Activated T-cell treated with anti-CD3 and anti-CD28 coated beads, Interleukin-2, amount 50 U/mL, for 72 hours (primary cell): ENCODE measurements at places on chromosomes 12 and 14.

- no peak for DNase-seq
These were observed 313.1 kb upstream of the GARIN6 start for GRCh38 chr12:99334285-99335056.

- DNase-seq, result no peak
These were observed 168.2 kb downstream of the ACSS3 start for GRCh38 chr12:81245907-81246570.

- no peak for DNase-seq
These were observed 1.5 kb downstream of the SLC8B1 start for GRCh38 chr12:113333418-113333750.

DNA sequence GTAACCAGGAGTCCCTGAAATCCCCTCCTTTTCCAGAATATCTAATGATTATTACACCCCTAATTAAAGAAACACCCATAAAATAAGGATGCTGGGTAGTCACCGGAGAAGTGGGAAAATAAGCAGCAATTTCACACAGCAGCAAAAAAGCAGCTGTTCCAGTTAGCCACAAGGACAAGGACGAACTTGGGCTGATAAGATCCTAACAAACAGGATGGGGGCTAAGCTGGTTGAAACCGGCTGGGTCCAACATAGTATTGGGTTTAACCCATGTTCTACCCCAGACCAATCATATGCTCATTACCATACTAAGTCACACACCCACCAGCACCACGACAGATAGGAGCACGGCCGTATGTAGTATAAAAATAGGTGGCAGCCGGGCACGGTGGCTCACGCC is 100.7 kb downstream of the RPL10L start:
- no peak for DNase-seq

DNA sequence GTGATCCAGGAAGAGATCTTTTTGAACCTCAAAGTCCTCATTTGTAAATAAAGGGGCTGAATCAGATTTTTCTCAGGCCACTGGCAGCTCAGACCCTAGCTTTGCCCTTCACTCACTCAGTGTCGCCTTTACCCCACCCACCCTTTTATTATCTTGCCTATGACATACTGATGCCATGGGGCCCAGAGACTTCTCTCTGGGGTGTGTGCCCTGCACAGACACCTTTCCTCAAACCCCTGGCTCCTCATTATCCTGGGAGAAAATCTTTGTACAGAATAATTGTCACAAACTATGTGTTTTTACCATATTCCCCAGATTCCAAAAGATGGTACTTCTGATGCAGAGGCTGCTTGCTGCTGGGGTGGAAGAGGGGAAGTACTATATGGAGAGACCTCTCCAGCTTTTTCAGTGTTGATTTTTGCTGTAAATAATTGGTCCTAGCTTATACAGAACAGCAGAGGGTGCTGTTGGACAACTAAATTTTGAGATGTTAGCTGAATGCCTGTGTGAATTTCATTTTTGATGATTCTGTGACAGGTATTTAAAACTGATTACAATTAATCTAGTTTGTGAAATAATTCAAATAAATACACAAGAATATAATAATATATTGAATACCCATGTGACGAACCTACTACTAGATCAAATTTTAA is 53.9 kb upstream of the DCD start:
- DNase-seq, result peak; percentile 26

GRCh38 chr12:9711664-9712063 is 21.2 kb downstream of the CLECL1 start:
- DNase-seq, result no peak

DNA sequence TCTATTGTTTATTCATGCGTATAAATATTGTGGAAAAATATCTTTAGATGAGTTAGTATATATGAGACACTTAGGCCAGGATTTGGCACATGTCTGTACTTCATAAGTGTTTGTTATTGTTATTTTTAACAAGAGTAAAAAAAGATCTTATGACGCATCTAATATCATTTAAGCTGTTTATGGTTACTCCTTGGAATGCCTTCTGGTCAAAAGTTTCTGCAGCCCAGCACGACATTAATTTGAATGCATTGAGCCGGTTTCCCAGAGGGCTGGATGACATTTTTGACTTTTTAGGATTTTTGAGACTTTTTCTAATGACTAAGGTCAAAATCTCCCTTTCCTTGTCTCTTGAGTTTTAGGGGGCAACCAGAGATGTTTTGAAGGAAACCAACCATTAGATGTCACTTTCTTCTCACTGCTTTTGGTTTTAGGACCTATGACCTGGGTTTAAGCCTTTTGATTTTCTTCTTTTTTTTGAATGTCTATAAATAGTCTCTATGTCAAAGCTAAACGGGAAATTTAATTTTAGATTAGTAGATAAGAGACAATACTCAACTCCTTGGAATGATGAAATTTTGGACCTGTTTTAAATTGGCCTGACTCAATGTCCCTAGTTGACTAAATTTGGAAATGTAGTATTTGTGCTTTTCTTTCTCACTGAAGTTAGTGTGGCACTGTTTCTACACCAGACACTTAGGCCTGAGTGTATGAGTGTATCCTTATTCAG is 215.5 kb downstream of the AEBP2 start:
- no peak for DNase-seq

DNA sequence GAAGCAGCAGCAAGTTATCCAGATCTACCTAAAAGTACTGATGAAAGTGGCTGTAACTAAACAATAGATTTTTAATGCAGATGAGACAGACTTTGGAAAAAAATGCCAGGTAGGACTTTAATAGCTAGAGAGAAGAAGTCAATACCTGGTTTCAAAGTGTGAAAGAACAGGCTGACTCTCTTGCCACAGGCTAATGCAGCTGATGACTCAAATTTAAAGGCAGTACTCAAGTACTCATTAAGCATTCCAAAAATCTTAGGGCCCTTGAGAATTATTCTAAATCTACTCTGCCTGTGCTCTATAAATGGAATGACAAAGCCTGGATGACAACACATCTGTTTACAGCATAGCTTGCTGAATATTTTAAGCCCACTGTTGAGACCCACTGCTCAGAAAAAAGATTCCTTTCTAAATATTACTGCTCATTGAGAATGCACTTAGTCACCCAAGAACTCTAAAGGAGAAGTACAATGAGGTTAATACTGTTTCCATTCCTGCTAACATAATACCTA is 68.6 kb upstream of the SYT1 start:
- DNase-seq, result no peak

GRCh38 chr12:55727643-55728185 is 1.1 kb downstream of the CD63 start:
- DNase-seq, result no peak

GRCh38 chr12:109466821-109467220 is 10.3 kb downstream of the KCTD10 start:
- no peak for DNase-seq

DNA sequence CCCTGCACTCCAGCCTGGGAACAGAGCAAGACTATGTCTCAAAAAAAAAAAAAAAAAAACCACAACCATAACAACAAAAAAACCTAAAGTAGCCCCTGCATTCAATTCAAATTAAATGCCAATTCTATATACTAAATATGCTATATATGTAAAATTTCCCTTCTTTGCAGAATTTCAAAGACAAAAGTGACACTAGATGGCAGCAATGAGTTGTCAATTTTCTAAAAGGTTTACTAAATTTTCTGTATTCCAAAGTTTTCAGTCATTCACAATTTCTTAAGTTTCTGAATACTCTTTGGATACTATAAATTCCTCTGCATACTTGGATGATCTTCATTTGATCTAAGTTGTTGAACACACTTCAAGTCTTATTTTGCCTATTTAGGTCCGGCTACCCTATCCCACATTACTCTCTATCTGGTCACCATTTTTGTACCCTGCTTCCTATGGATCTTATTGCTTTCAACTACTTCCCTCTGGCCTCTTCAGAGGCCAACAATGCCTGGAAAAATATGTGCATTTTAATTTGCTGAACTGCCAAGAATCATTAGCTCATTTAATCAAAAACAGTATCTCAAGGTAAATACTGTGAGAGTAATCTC is 27.9 kb downstream of the HNRNPC start:
- no peak for DNase-seq

DNA sequence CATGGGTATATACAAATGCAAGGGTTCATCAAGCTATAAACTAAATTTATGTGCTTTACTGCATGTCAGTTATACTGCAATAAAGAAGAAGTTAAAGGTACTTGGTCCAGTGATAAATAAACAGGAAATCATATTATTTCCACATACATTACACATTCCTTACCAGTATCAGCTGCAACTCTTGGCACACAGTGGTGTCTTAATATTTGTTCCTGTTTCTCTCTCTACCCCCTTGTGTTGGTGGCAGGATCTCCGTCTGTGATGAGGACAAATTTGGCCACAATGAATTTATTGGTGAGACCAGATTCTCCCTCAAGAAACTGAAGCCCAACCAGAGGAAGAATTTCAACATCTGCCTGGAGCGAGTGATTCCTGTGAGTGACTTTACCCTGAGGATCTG is 19.2 kb upstream of the OAS1 start:
- DNase-seq, result no peak

DNA sequence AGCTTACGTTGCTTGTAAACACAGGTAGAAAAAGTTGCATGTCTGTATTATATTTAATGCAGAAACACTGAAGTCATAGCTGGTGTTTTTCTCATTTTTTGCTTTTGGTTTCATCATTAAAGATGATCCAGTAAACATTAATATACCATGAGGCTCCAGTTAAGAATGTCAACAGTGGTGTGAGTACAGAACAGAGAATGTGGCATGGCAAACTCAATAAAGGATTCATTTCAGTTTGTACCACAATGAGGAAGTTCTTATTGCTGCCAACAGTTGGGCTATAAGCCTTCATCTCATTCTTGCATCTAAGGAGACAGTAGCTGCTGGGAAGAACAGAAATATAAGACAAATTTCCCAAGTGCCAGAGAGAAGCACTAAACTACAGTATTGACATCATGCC is 72.1 kb upstream of the ST8SIA1 start:
- no peak for DNase-seq

DNA sequence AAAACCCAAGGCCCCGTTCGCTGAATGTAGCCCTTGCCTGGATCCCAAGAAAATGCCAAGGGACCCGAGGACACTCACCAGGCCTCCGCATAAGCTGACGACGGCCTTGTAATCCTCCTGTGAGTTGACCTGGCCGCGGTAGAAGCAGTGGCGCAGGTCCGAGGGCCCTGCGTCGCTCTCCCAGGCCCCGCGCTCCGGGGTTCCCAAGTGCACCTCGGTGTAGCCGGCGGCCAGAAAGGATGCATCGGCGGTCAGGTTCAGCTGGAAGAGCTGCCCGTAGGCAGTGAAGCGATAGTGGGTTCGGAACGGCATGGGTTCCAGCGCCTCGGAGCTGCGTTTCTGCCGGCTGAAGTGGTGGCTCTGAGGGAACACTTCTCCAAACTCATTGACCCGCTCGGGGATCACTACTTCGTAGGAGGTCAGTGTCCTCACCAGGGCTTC is 1.2 kb downstream of the ADAMTS20 start:
- no peak for DNase-seq

GRCh38 chr12:67085699-67086098 is 183.5 kb upstream of the CAND1 start:
- DNase-seq, result no peak

GRCh38 chr14:51743588-51744000 is 91.9 kb downstream of the FRMD6 start:
- no peak for DNase-seq

DNA sequence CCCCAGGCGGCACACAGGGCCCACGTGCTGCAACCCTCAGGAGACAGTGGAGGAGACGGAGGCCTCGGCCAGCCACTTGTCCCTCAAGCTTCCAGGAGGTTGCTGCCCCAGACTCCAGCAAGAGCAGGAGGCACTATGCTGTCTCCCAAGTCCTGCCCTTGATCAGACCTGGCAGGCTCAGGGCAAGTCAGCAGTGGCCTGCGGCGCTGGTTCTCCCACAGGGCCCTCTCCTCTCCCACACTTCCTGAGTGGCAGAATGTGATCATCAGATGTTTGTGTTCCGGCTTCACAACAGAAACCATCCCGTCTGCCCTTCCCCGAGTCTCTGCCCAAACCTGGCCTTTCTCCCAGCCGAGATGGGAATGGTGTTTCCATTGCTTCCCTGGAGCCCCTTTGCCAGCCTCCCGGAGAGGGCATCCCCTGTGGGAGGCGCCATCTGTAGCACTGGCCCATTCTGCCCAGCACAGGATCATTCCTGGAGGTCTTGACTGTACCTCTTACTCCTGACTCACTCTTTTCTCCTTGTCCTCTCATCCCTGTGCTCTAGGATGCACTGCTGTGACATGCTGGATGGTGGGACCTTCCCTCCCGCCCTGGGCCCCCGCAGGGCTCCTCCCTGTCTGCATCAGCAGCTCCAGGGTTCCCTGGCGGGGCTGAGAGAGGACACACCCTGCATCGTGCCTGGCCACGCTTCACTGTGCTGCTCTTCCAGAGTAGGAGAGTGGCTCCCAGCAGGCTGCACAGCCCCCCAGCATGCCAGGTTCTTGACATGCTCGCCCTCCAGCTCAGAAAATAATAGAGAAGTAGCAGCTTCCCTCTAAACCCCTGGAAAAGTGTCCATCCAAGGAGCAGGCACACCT is 114.7 kb upstream of the FKBP4 start:
- DNase-seq, result no peak

- DNase-seq, result no peak
These were observed 29.2 kb downstream of the GALNT16 start for GRCh38 chr14:69288956-69289705.

- peak; percentile 7 for DNase-seq
These were observed 111.9 kb downstream of the FOXN3 start for GRCh38 chr14:89304972-89305703.

- DNase-seq, result no peak
These were observed 326.7 kb upstream of the TMPO start for GRCh38 chr12:98188650-98189077.

DNA sequence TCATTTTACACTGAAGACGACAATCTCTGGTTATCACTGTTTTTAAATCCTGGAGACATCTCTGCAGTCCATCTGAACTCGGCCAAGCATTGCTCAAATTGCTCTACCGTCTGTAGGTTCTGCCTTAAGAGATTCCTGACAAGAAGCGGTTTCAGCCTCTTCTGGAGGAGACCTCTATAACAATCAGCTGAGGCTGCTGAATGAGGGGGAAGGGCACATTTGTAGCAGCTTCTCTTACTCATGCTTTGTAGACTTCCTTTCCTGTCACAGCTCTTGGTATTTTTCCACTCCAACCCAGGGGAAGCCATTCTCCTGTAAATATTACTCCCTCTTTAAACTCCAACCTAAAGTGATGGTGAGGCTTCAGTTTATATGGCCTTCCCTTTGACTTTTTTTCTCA is 3.0 kb downstream of the ARG2 start:
- DNase-seq, result no peak

GRCh38 chr14:49886523-49886922 is 6.4 kb upstream of the ARF6 start:
- DNase-seq, result no peak

DNA sequence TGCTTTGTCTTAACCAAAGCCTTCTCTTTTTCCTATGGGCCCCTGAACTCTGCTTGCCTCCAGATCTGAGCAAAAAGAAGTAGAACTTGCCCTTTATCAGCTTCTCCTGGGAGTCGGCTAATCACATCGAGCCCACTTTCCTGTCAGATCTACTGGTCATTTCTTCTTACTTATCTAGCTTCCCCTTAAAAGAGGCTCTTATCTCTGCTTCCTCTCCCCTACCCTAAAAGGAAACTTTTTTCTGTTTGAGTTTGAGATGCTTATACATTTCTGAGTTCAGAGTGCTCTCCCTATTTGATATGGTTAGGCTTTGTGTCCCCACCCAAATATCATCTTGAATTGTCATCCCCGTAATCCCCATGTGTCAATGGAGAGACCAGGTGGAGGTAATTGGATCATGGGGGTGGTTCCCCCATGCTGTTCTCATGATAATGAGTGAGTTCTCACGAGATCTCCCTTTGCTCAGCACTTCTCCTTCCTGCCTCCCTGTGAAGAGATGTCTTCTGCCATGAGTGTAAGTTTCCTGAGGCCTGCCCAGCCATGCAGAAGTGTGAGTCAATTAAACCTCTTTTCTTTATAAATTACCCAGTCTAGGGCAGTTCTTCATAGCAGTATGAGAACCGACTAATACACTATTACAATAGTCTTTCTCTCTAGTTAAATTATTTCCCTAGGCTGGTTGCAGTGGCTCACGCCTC is 114.7 kb upstream of the AMN1 start:
- no peak for DNase-seq
